ENCODE measurements at places on chromosomes 11 and 22. TPM values are rescaled to one million over a fixed set of nuclear protein-coding genes. Genes with fewer than 3 reads are reported as not detected.

- no peaks in the 10 kb centered on the region for H3K4me1 ChIP-seq
- no peak for DNase-seq
- no peak overlapping the region for H3K27ac ChIP-seq
Measured at GRCh38 chr11:9874466-9874865, 210.6 kb downstream of the SWAP70 start.

- no peak overlapping the region for H3K4me3 ChIP-seq
- peak overlapping the region; percentile 13 for H3K27ac ChIP-seq
- H3K36me3 ChIP-seq = peaks cover 46% of the 10 kb centered on the region
- peak; percentile 78 for DNase-seq
Measured at GRCh38 chr11:1012740-1013630, 23.5 kb downstream of the MUC6 start.

DNA sequence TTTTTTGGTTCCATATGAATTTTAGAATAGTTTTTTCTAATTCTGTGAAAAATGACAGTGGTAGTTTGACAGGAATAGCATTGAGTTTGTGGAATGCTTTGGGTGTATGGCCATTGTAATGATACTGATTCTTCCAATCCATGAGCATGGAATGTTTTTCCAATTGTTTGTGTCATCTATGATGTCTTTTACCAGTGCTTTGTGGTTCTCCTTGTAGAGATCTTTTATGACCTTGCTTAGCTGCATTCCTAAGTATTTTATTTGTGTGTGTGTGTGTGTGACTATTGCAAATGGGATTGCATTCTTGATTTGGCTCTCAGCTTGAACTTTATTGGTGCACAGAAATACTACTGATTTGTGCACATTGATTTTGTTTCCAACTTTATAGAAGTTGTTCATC, 3.0 kb upstream of the CSF2RB start:
- H3K36me3 ChIP-seq = no peaks in the 10 kb centered on the region
- peaks cover 9% of the 10 kb centered on the region for H3K27me3 ChIP-seq
- DNase-seq = no peak
- H3K4me1 ChIP-seq = no peaks in the 10 kb centered on the region

DNA sequence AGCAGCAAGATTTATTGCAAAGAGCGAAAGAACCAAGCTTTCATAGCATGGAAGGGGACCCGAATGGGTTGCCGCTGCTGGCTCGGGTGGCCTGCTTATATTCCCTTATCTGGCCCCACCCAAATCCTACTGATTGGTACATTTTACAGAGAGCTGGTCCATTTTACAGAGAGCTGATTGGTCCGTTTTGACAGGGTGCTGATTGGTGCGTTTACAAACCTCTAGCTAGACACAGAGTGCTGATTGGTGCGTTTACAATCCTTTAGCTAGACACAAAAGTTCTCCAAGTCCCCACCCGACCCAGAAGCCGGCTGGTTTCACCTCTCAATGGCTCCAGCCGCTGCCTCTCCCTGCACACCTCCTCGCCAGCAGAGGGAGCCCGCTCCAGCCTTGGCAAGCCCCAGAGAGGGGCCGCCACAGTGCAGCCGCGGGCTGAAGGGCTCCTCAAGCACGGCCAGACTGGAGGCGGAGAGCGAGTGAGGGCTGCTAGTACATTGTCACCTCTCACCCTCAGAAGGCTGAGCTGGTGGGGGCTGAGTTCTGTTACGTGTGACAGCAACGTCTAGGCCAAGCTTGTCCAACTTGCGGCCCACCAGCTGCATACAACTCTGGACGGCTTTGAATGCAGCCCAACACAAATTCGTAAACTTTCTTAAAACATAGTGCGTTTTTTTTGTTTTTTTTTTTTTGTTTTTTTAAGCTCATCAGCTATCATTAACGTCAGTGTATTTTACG, 8.7 kb downstream of the PTH start:
- peak; percentile 17 for DNase-seq
- H3K27ac ChIP-seq = no peak overlapping the region
- peaks cover 2% of the 10 kb centered on the region for H3K27me3 ChIP-seq
- no peak overlapping the region for H3K4me3 ChIP-seq
- no peaks in the 10 kb centered on the region for H3K36me3 ChIP-seq
- no peaks in the 10 kb centered on the region for H3K4me1 ChIP-seq

- H3K4me1 ChIP-seq = peaks cover 14% of the 10 kb centered on the region
- no peaks in the 10 kb centered on the region for H3K36me3 ChIP-seq
- H3K4me3 ChIP-seq = no peak overlapping the region
- no peak overlapping the region for H3K27ac ChIP-seq
- DNase-seq = peak; percentile 77
- H3K27me3 ChIP-seq = no peaks in the 10 kb centered on the region
Measured at GRCh38 chr22:25057013-25057881, 104.7 kb downstream of the KIAA1671 start.

DNA sequence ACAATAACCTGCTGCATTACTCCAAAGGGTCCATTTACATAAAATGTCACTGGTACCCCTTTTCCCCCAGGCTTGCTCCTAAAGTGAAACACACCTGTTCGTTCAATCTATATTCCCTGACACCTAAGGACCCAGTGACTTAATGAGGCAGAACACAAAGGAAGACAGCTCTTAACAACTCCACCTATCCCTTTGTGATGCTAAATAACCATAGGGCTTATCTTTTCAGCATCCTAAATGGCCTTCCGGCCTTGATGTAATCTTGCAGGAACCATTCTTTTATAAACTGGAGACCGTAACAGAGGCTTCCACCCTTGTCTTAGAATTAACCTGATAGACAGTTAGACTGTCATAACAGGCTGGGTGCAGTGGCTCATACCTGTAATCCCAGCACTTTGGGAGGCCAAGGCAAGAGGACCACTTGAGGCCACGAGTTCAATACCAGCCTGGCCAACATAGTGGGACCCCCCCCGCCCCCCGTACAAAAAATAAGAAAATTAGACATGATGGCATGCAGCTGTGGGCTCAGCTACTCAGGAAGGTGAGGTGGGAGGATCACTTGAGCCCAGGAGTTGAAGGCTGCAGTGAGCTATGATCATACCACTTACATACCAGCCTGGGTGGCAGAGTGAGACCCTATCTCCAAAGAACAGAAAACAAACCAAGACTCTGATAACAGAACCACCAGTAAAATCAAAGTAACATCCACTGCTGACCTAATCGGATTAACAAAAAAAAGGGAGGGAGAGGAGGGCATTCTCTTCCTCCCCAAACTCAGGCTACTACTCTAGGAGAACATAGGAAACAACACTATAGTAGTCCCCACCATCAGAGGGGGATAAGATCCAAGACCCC, 5.1 kb downstream of the CHEK2 start:
- DNase-seq = no peak
- H3K27me3 ChIP-seq = no peaks in the 10 kb centered on the region
- peaks cover 3% of the 10 kb centered on the region for H3K4me1 ChIP-seq

DNA sequence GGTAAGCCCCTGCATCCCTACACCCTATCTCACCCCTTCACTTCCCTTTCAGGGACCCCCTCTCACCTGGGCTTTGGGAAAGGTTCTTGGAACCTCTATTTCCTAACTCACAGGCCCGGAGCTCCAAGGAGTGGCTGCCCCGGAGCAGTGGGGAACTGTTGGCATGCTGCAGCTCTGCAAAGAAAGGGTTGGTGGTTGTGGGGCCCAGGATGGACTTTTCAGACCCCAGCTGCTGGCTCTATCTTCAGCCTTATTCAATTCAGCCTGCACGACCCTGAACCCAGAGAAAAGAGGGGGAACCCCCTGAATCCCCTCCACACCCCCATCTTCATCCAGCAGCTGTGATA, 10.0 kb downstream of the ROBO4 start:
- H3K36me3 ChIP-seq = peaks cover 17% of the 10 kb centered on the region
- no peak for DNase-seq
- H3K27ac ChIP-seq = no peak overlapping the region
- H3K4me1 ChIP-seq = peaks cover 39% of the 10 kb centered on the region
- H3K27me3 ChIP-seq = no peaks in the 10 kb centered on the region

GRCh38 chr11:35272391-35272902, 133.5 kb downstream of the CD44 start:
- H3K4me3 ChIP-seq = no peak overlapping the region
- no peaks in the 10 kb centered on the region for H3K27me3 ChIP-seq
- H3K4me1 ChIP-seq = peaks cover 7% of the 10 kb centered on the region
- peak; percentile 52 for DNase-seq
- no peak overlapping the region for H3K27ac ChIP-seq
- no peaks in the 10 kb centered on the region for H3K36me3 ChIP-seq

- no peaks in the 10 kb centered on the region for H3K4me1 ChIP-seq
- no peak overlapping the region for H3K27ac ChIP-seq
- H3K4me3 ChIP-seq = no peak overlapping the region
Measured at GRCh38 chr22:26127126-26127525, 42.1 kb upstream of the SEZ6L start.

- H3K4me3 ChIP-seq = peak overlapping the region; percentile 48
- DNase-seq = peak; percentile 70
- H3K4me1 ChIP-seq = peaks cover 48% of the 10 kb centered on the region
- H3K27me3 ChIP-seq = peaks cover 19% of the 10 kb centered on the region
Measured at GRCh38 chr22:45268167-45268957, 16.4 kb upstream of the UPK3A start.

GRCh38 chr11:107014871-107015270, 3.4 kb downstream of the GUCY1A2 start:
- H3K27me3 ChIP-seq = peaks cover 16% of the 10 kb centered on the region
- no peak for DNase-seq
- H3K4me3 ChIP-seq = no peak overlapping the region
- H3K4me1 ChIP-seq = peaks cover 12% of the 10 kb centered on the region
- H3K27ac ChIP-seq = no peak overlapping the region
- no peaks in the 10 kb centered on the region for H3K36me3 ChIP-seq

GRCh38 chr22:29795663-29796062, 28.5 kb downstream of the UQCR10 start:
- H3K4me3 ChIP-seq = no peak overlapping the region
- no peaks in the 10 kb centered on the region for H3K27me3 ChIP-seq
- no peak overlapping the region for H3K27ac ChIP-seq
- peaks cover 9% of the 10 kb centered on the region for H3K4me1 ChIP-seq

DNA sequence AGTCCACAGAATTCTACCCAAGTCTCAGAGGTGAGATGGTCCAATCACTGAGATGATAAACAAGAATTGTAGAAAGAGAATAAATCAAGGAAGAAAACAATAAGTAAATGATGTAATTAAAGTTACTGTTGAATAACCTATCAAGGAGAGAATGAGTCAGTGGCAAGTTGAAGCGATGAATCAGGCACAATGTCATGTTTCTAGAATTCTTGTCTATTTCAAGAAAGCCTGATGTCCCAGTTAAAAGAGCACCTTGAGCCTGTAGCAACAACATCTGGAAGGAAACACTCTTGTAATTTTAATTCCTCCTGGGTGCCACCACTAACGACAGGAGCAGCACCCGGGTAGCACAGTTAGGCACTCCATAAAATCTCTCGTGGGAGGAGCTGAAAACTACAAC, 67.9 kb upstream of the SLC35C1 start:
- H3K36me3 ChIP-seq = no peaks in the 10 kb centered on the region
- H3K27ac ChIP-seq = no peak overlapping the region
- DNase-seq = no peak
- no peaks in the 10 kb centered on the region for H3K27me3 ChIP-seq

Gene TRIM44
- 27.5 TPM for total RNA-seq

Gene LARGE2
- total RNA-seq = 0.75 TPM

Gene CYTH4
- total RNA-seq = 6.5 TPM

Gene FERMT3
- total RNA-seq = 4.9 TPM

Gene CCDC188
- total RNA-seq = 0.93 TPM

Gene PKDREJ
- 0.04 TPM for total RNA-seq

Gene CRYBA4
- total RNA-seq = not detected

Gene CASP12
- 0.22 TPM for total RNA-seq

Gene C11orf87
- 0.09 TPM for total RNA-seq

Gene MS4A6E
- total RNA-seq = not detected
